ENCODE measurements at places on chromosomes 5 and 9.
A peak's percentile ranks its signal among the peaks of the same experiment; 100 is the strongest.

- DNase-seq: no peak
Measured at GRCh38 chr5:13252699-13253098, 691.8 kb downstream of the DNAH5 start.

DNA sequence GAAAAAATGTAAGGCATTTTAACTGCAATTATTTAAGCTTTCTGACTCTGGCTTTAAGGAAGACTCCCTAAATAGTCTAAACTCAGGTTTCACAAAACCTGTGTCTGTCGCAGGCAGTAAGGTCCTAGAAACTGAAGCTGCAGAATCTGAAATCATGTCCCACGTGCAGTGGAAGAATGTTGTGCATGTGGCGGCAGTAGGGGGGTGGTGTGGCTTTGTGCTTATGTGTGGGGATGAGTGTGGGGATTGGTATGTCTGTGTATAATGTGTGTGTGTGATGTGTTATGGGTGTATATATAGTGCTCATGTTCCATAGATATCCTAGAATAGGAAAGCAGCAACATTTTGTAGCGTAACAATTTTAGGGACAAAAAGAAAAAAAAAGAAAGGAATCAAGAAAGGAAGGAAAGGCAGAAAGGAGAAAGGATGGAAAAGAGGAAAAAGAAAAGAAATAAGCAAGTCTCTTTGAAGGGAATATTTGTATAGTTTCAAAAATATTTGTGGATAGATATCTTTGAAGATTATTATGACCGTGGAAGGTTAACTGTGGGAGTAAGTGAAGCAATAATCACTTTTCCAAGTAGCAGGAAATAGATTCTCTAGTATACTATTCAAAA, 6.6 kb downstream of the ANKDD1B start:
- no peak for DNase-seq

- no peak for DNase-seq
Measured at GRCh38 chr9:112421771-112422222, 41.9 kb downstream of the HSDL2 start.

- peak; percentile 78 for DNase-seq
Measured at GRCh38 chr5:672329-673160, 20.6 kb downstream of the TPPP start.

GRCh38 chr5:123505633-123506032, 6.3 kb upstream of the CSNK1G3 start:
- peak; percentile 31 for DNase-seq

DNA sequence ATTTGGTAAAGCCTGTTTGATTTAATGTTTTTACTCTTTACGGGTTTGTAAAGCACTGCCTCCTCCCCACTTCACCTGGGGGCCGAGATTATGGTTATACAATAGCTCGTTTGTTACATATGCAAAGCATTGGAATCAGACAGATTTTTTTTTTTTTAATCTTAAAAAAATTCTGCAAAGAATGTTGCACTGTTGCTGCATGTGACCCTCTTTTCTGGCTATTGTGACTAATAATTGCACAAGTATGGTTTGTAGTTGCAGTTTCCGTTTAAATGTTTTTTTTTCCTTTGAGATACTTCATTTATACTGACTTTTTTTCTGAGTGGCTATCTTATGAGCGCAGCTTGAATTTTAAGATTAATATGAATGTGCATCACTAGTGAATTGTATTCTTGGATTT, 165.3 kb downstream of the KDM4C start:
- no peak for DNase-seq

- no peak for DNase-seq
Measured at GRCh38 chr9:124277420-124277819, 19.7 kb downstream of the NEK6 start.

DNA sequence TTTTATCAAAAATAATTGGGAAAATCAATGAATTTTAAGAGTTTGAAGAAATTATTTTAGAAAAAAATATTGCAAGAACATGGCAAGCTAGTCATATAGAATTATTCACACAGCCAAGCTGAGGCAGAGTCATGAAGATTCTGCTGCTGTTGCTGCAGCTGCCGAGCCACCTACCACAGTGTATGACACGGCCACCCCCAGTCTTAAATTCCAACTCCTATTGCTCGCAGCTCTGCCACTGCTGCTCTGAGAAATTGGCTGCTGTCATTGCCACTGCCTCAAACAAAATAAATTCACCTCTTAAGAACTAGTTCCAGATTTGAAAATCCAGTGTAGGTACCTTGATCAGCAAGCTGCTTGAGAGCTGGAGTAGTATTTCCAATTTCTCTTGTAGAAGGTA, 1318.8 kb upstream of the ACO1 start:
- DNase-seq: no peak

GRCh38 chr5:36836831-36837230, 39.7 kb upstream of the NIPBL start:
- DNase-seq: no peak

GRCh38 chr5:81216152-81216551, 17.0 kb upstream of the CKMT2 start:
- DNase-seq: no peak

GRCh38 chr5:124746916-124747790, 714 bp upstream of the ZNF608 start:
- peak; percentile 83 for DNase-seq

DNA sequence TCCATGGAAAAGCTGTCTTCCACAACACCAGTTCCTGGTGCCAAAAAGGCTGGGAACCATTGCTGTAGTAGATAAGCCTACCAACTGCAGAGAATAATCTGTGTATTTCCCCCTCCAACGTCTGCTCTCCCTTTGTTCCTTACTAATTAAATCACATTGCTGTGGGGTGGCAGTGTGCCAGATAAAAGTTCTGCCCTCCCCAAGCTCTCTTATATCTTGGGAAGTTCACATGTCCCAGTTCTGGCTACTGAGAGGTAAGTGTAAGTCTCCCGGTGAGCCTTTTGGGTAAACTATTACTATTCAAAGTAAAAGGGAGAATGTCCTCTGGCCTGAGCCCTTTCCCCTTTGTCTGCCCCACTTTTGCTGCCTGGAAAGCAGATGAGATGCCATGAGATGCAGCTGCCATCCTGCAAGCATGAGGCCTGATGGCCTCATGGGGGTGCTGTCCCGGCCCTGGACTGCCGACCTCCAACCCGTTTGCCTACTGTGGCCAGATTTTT, 14.7 kb downstream of the ENC1 start:
- DNase-seq: no peak

GRCh38 chr5:53488195-53488722, 7.8 kb downstream of the FST start:
- no peak for DNase-seq

DNA sequence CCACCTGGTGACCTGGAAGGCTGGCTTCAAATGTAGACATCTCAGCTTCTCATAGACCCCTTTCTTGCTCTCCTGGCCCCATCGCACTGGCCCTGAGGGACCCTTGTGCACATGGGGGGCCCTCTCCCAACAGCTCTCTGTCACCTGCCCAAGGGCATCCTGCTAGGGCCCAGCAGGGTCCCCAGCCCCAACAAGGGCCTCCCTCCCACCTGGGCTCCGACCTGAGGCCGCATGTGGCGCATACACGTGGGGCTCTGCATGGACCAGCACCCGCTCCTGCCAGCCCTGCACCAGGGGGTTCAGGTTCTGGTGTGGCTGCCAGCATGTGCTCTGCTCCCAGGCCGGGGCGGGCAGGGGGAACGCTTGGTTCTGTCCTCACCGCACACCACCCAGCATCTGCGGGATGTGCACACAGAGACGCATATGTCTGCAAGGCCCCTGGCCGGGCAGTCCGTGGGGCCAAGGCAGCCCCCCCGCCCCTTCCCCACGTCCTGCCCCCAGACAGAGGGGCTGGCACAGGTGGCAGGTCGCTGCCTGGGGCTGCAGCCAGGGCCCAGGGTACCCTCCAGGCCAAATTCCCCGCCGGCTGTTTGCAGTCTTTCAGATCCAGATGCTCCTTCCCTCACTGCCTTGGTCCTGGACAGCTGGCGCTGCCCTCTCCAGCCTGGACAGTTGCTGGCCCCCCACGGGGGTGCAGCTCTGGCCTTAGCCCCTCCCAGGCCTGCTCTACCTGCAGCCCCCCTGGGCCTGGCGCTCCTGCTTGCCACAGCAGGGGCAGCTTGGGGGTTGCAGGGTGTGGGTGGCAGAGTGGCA, 17.9 kb upstream of the NRARP start:
- no peak for DNase-seq

DNA sequence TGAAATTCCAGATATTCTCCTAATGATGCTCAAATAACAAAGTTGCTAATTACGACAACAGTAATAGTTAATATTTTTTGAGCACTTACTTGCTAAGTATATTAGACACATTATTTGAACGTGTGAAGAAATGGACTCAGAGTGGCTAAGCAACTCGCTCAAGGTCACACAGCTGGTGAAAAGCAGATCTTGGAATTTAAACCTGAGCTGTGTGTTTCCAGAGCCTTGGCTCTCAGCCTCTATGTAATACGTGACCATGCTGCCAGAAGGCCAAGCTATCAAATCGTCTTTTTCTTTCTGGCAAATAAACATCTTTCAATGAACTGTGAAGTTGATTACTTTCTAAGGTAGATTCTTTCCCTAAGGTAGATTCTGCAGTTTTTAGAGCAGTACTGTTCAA, 61.6 kb downstream of the KCTD16 start:
- no peak for DNase-seq

DNA sequence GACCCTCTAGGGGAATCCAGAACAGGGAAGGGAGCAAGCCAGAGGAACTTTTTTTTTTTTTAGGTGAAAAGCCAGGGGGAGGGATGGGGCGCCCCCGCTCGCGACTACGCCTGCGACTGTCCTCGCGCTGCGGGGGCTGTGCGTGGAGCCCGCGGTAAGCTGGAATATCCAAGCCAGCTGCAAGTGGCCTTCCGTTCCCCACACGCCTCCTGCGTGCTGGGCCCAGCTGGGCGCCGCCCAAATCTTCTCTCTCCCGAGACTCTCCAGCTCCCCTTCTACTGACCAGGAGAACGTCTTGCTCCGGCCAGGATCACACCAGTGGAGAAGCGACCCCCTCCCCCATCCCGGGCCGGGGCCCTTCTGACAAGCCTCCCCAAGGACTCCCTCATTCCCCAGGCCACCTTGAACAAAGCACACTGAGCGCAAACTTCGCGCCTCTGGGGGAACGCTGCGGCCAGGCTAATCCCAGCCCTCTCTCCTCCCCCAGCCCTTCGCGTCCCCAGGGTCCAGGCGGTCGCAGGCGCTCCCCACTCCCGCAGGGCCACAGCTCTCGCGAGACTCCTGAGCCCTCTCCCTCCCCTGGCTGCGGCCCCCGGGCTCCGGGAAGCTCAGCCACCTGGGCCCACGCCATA, 6.6 kb downstream of the BARX1 start:
- no peak for DNase-seq

DNA sequence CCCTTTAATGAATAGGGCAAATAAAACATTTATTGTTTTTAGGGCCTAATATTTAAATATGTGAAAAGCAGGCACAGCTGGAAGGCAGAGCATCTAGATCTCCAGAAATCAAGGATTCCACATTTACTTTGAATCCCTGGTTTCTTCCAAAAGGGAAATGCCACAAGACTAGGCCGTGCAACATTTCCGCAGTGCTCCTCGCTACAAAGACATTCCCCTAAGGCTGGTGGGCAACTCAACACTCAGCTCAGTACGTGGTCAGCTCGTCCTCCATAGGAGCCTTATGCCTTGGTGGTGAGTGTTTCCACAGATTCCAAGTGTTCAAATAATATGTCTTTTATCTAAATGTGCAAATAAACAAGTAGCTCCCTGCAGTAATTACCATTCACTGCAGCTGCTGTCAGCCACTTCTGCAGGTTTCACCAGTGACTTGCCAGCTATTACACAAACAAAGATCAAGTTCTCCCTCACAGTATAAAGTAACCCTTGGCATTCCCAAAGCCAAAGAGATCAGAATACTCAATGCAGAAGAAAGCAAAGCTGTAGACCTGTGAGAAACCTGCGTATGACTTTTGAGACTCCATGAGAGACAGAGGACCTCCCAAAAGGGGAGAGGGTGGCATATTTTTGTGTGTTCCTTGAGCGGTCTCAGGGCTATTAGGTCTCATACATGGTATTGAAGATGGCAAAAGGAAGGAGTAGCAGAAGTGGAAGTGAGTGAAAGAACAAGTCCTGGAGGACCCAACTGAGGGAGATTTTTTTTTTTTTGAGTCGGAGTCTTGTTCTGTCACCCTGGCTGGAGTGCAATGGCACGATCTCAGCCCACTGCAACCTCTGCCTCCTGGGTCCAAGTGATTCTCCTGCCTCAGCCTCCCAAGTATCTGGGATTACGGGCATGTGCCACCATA, 38.0 kb upstream of the TENT2 start:
- no peak for DNase-seq

DNA sequence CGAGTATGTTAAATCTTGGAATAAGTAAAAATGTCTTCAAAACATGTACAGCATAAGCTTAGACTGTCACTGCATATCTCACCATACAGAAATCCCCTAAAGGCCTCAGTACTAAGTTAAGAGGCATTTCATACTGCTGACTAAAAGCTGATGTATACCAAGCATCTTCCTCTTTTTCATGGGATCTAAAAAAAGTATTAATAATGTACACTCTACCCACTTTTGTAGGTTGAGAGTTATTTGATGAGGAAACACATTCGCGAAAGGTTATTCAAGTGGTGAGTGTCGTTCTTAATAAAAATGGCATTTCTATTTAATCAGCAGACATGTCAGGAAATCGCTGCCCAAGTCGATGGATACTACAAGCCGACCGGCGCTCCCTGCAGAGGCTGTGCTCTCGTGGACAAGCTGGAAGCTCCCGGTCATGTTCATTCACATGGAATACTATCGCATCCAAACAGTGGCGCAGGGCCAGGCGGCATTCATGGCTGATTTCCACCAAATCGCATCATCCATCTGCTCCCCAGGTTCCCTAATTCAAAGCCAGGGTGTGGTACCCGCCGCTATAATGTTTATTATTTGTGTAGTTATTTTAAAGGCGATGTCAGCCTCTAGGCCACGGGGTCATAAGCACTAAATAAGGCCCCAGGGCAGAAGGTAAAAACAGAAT, 724 bp downstream of the SGTB start:
- peak; percentile 55 for DNase-seq

GRCh38 chr5:124355928-124356327, 390.5 kb downstream of the ZNF608 start:
- no peak for DNase-seq

DNA sequence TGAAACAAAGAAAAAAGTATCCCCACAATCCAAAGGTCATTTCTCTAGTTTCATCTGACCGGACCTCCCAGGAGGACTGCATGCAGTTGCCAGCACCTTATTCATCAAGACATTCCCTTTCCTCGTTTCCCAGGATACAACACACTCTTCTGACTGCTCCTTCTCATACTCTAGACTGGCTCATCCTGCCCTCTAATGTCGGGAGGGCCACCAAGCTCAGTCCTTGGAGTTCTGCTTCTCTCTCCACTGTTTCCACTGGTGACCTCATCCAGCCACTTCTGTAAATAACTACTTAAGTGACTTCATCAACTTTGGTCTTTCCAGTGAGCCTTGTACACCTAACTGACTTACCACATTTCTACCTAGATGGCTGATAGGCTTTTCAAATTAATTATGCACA, 179.1 kb downstream of the EPB41L4A start:
- DNase-seq: no peak

DNA sequence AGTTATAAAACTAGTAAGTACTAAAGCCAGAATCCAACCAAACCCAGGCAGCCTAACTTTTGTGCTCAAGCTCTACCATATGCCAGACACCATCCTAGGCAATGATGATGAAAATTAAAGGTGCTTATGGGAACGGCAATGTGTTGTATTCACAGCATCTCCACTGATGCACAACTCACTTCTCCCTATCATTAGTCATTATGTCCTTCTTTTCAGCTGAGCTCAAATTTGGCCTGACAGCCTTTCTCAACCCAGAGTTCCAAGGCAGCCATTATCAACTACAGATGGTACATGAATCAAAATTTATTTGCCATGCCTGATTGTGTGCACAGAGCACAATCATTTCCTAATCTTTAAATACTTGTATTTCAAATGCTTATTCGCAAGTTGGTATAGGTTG, 121.6 kb upstream of the TNPO1 start:
- no peak for DNase-seq

Data from transverse colon (tissue), 4 donors.